ENCODE measurements at places on chromosomes 2 and 18.
A peak's percentile ranks its signal among the peaks of the same experiment; 100 is the strongest.

- DNase-seq = no peak
These were observed 64.0 kb upstream of the DNMT3A start for GRCh38 chr2:25405611-25406295.

- DNase-seq = peak; percentile 84
These were observed 52.6 kb downstream of the SH2D6 start for GRCh38 chr2:85470850-85471800.

GRCh38 chr2:39620067-39620466, 45.6 kb upstream of the TMEM178A start:
- DNase-seq = peak; percentile 29

DNA sequence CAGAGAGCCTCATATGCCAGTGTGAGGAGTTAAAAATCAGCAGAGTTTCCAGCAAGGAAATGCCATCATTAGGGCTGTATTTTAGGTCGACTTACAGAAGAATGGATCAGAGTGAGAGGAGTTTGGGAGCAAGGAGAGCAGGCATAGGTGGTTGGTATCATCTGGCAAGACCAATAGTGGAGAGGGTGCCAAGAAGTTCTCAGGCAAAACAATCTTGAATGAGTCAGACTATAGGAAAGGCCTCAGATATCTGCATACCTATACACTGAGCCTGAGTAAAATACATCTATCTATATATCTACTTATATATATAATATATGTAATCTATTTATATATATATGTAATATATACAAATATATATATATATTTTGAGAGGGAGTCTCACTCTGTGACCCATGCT, 57.3 kb downstream of the TMEFF2 start:
- no peak for DNase-seq

DNA sequence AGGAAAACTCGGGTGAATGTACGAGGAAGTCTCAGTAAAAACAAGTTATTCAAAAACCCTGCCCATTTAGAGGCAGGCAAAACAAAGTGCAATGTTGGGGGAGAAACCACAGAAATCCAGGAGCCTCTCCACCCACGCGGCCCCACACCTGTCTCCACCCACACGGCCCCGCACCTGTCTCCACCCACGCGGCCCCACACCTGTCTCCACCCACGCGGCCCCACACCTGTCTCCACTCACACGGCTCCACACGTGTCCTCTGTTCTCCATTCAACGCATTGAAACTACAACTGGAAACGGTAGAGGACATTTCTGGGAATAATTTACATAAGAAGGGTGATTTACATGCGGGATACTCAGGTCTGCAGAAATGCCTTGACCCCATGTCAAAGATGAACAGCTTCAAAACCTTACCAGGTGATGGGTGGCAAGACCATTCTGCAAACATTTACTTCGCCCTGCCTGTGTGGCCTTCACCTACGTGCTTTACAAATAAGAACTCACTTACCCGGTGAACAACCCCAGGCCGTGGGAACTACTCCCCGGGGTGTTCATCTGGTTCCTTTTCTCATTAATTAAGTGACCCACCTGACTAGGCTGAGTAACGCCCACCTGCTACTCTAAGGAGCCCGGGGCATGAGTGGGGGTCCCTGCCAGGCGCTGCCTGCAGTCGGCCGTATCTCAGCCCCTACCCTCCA, 100.4 kb downstream of the EIPR1 start:
- no peak for DNase-seq

- DNase-seq = no peak
These were observed 1228.2 kb upstream of the DDX18 start for GRCh38 chr2:116586328-116586689.

- DNase-seq = no peak
These were observed at the start of gene TRPM8 for GRCh38 chr2:233917116-233917515. Gene TRPM8 (plus strand): TSS chr2:233917373. CDS start chr2:233926538, 9,165 bp downstream.

- no peak for DNase-seq
These were observed 13.9 kb upstream of the ASAP2 start for GRCh38 chr2:9192712-9193111.

DNA sequence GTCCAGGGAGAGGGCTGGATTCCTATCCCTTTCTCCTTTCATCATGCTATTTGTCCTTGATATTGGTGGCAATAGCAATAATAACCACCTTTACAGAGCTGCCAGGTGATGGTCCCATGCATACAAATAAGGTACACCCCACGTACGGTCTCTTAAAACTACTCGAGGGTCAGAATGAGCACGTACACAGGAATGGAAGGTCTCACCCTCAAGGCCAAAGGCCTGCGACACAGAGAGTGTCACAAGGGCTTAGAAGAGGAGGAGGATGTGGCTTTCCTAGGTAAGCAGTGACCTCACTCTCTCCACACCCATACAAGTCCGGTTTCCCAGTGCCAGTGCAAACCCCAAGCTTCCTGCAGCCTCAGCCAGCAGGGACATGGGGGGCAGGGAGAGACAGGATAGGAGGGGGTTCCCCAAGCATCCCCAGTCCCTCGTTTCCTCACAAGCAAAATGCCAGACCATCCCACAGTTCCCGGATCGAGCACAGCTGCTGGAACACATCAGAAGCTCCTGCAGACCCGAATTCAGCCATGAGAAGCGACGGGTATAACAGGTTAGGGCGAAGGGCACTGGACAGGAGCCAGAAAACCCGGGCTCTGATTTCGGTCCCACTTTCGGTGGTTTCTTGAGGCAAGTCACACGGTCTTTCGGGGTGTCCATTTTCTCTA, 49.2 kb downstream of the PLB1 start:
- no peak for DNase-seq

GRCh38 chr2:11288431-11288830, 56.0 kb downstream of the ROCK2 start:
- DNase-seq = no peak

GRCh38 chr2:85259879-85260278, 67.9 kb downstream of the TGOLN2 start:
- DNase-seq = no peak

- no peak for DNase-seq
These were observed 2.8 kb downstream of the CYTIP start for GRCh38 chr2:157441072-157441454.

- peak; percentile 48 for DNase-seq
These were observed 412 bp downstream of the OSBPL1A start for GRCh38 chr18:24397131-24397693.

GRCh38 chr18:70089858-70090257, 115.6 kb downstream of the RTTN start:
- DNase-seq = no peak

GRCh38 chr2:234410526-234410925, 86.4 kb downstream of the ARL4C start:
- no peak for DNase-seq

DNA sequence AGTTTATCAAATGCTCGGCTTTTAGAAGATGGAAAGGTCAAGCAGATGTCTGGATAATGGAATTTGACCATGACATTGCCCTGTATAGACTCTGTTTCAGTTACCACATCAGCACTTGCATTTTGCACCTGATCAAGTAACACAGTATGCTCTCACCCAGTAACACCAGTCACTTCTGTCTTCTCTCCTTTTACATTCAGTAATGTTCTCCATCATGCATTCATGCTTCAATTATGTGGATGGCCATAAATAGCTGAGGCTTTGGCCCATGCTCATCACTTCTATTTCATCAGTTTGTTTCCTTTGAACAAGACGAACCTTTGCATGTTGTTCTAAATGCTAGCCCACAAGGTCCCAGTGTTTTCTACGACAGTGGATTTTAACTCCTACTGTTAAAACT, 322.9 kb upstream of the ACVR2A start:
- DNase-seq = no peak

DNA sequence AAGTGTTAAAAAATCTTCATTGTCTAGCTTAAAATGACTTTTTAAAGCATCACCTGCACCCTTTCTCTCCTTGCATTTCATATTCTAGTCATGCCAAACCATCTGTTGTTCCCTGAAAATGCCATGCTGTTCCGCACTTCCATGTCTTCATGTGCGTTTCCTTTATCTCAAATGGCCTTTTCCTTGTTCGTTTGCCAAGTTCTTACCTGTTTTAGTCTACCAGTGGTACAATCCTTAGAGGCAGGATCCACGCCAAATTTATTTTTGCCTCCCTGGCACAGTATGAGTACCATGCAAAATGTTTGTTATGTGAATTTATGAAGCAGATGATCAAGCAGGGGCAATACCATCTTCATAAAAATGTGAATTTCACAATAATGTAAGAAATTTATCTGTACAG, 37.0 kb downstream of the TMEFF2 start:
- DNase-seq = no peak

- DNase-seq = peak; percentile 29
These were observed 54.1 kb downstream of the EML4 start for GRCh38 chr2:42223067-42223854.

GRCh38 chr2:143513081-143513480, 383.9 kb downstream of the ARHGAP15 start:
- peak; percentile 36 for DNase-seq

DNA sequence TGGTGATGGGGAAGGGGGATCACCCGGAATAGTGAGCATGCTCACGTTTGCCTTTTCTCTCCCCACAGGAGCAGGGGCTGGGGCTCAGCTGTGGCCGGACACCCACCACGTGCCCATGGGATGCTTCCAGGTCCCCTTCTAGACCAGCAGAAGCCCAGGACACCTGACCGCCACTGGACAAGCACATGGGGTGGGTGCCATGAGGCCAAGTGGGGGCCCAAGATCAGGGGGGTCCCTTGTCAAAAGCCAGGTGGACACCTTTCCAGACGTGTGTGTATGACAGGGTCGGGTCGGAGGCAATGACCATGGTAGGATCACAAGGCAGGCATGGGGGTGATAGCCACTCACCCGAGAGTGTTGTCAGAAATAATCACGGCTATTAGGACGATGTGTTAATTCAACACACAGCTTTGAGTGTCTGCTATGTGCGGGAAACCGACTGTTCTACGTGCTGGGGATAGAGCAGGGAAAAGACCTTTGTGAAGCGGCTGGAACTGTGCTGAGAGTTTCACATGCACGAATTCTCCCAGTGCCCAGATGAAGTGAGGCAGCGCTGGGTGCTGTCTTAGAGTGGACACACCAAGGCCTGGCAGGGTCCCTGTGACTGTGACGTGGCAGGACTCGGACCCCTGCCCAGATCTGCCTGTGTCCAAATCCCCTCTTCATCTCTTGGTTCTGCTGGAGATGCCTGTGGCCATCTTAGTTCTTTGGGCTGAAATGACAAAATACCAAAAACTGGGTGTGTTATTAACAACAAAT, 244.7 kb downstream of the NDUFA10 start:
- DNase-seq = no peak

GRCh38 chr18:40546875-40547274, 1408.2 kb upstream of the PIK3C3 start:
- DNase-seq = no peak

DNA sequence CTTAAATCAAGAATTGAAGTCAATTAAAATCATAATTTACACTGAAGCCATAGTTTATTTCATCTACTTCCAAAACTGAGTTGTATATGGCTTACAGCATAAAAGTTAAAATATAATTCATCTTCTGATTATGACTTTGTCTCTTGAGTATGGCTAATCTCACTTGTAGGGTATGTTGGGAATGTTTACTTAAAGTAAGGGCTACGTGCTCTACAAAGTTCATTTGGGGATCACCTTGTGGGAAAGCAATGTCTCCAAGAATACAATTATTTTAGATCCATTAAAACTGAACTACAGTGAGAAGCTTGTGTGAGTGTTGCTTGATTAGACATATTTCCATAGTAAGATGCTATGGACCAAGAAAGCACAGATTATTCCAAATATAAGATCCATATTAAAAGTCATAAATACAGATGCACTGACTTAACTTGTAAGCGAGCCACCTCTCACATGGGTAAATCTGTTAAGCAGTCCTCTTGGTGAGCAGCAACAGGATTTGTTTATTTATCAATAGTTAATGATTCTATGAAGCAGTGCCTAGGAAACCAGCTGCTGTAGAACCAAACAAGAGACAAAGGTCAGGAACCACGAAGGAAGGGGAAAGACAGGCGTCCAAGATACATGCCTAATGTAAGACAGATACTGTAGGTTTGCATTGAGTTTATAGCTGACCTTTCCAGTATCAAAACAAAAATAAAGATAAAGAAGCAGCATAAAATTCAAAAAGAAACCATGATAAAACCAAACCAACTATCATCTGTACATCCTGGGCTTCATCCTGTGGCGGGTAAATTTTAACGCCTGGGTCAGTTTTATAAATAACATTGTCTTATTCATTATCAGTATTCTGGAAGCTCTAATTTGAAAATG, 24.8 kb downstream of the DSG4 start:
- DNase-seq = peak; percentile 86

DNA sequence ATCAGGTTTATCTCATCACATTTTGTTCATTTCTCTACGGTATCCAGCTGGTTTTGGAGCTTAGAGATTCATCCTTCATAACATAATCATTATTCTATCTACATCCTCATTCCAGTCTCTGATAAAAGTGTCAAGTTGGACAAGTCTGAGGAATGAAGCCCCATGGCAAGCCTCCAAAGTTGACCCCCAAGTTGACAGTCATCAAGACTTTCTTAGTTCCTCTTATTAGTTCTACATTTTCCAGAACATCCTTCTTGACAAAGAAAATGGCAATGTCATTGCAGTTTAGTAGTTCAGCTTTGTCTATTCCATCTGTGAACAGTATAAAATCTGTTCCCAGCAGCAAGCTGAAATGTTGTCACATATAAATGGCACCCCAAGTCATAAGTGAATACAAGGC, 4.5 kb upstream of the TMSB10 start:
- DNase-seq = no peak

GRCh38 chr18:57984490-57985115, 59.4 kb upstream of the NEDD4L start:
- DNase-seq = no peak

DNA sequence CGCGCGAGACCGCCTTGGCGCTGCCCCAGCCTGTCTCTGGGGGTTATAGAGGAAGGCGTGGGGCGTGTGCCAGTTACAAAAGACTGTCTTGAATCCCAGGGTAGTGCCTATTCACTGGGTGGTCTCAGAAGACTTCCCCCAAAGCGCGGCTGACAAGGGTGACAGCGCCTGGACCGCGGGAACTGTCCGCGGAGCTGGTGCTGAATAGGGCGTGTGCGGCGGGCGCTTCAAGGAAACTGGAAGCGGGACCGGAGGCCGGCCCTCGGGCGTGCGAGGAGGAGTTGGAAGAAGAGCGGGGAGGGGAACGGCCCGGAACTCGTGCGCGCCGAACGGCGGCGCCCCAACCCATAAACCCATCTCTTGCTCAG, 2.3 kb downstream of the EGR4 start:
- DNase-seq = no peak

GRCh38 chr2:24105816-24106215, 17.3 kb downstream of the PFN4 start:
- no peak for DNase-seq

DNA sequence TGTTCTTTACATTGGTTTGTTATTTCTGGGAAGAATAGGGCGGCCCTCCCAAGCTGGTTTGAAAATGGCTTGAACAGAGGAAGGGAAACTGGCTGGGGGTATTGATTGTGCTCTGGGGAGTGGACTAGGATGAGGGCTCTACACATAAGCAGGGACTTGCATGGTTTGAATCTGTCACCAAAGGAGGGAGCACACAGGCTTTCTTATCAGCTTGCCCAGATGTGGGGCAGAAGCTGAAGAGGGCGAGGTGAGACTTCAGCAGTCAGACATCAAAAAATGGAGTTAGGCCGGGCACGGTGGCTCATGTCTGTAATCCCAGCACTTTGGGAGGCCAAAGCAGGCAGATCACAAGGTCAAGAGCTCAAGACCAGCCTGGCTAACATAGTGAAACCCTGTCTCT, 7.2 kb upstream of the RAB12 start:
- DNase-seq = no peak

GRCh38 chr2:182381225-182381624, 45.6 kb downstream of the PDE1A start:
- DNase-seq = no peak

- DNase-seq = no peak
These were observed 262.1 kb upstream of the KLHL14 start for GRCh38 chr18:33034945-33035344.

GRCh38 chr18:74834424-74835309, 237.0 kb downstream of the ZNF407 start:
- DNase-seq = peak; percentile 42

GRCh38 chr18:12085136-12085535, 8.5 kb upstream of the ANKRD62 start:
- DNase-seq = no peak
